ENCODE measurements at places on chromosomes 6 and 20.
A peak's percentile ranks its signal among the peaks of the same experiment; 100 is the strongest.

DNA sequence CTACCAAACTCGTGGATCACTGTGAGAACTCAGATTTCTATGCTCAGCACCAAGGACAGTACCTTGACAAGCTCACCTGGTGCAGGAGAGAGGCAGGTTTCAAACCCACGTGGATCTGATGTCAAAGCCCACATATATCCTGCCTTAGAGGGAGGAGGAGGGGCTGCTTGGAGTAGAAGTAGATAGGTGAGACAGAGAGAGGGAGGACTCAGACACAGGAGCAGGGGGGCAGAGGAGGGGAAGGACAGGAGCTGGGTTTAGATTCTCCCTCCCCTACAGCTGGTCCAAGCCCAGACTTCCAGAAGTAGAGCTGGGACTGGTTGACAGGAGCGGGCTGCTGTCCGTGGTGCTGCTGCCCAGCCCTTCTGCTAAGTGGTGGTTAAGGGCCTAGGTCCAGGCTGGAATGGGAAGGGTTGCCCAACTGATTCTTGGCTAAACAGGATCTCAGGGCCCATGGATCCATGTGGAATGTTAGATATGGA is 77.5 kb downstream of the CDH22 start:
- peak; percentile 42 for DNase-seq

GRCh38 chr6:73704260-73704659 is 8.3 kb downstream of the CD109 start:
- DNase-seq, result peak; percentile 100

- peak; percentile 14 for DNase-seq
Observed at GRCh38 chr6:55868771-55869479, 6.5 kb downstream of the BMP5 start.

DNA sequence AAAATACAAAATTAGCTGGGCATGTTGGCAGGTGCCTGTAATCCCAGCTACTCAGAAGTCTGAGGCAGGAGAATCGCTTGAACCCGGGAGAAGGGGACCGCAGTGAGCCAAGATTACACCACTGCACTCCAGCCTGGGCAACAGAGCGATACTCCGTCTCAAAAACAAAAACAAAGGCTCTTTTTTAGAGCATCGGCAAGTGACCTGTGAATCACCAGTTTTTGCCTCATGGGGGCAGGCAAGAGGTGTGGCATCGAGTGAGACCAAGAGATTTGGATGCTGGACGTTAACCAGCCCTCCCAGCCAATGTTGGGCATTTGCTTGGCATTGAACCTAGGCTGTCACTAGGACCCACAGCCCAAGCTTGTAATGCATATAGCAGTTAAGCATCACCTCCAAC is 14.6 kb upstream of the CDK5RAP1 start:
- peak; percentile 33 for DNase-seq

GRCh38 chr6:33208091-33208967 is at the start of gene RING1:
Gene RING1 (plus strand): TSS chr6:33208500. CDS start chr6:33208823, 323 bp downstream.
- peak; percentile 23 for DNase-seq

GRCh38 chr6:85077098-85077497 is 312.7 kb upstream of the TBX18 start:
- DNase-seq, result no peak
